GM20000 (cell line): ENCODE measurements at places on chromosomes 3 and 15.

DNA sequence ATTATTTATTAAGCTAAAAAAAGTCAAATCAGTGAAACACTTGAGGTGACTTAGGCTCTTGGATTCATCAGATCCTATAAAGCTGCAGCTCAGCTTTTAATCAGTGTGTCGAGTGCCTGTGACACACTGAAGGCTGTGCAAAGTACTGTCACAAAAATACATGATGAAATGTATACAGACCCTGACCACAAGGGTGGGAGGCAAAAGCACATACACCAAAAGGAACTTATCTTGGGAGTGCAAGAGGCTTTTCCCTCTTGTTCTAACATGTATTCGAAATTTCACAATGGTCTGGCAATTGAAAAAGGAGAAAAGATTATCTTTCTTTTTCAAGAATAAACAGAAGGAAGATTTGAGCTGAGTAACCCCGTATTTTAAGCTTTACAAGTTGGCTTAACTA lies 35.9 kb downstream of the VGLL4 start:
- no peak for DNase-seq

DNA sequence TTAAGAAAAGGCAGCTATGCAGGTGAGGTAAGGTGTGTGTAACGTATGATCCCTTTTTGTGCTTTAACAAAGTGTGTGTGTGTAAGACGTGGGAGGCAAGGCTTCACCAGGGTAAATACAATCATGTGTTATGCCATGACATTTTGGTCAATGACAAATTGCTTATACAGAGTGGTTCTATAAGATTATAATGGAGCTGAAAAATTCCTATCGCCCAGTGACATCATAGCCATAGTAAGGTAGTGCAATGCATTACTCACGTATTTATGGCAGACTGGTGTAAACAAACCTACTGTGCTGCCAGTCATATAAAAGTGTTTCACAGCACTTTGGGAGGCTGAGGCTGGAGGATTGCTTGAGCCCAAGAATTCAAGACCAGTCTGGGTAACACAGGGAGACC lies 60.2 kb upstream of the LCTL start:
- no peak for DNase-seq

- no peak for DNase-seq
Measured at GRCh38 chr15:101662203-101662602, 10.0 kb upstream of the TM2D3 start.

DNA sequence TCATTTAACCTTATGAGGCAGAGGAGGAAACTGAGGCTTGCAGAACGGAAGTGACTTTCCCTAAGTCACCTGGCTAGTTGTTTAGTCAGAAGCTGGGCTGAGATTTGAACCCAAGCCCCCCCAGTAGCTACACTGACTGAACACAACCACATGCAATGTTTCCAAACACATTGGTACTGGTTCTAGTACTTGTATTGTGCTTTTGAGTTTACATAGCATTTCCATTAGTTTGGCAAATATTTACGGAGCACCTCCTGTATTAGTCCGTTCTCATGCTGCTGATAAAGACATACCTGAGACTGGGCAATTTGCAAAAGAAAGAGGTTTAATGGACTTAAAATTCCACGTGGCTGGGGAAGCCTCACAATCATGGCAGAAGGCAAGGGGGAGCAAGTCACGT lies 56.3 kb upstream of the ITGA11 start:
- DNase-seq = no peak

DNA sequence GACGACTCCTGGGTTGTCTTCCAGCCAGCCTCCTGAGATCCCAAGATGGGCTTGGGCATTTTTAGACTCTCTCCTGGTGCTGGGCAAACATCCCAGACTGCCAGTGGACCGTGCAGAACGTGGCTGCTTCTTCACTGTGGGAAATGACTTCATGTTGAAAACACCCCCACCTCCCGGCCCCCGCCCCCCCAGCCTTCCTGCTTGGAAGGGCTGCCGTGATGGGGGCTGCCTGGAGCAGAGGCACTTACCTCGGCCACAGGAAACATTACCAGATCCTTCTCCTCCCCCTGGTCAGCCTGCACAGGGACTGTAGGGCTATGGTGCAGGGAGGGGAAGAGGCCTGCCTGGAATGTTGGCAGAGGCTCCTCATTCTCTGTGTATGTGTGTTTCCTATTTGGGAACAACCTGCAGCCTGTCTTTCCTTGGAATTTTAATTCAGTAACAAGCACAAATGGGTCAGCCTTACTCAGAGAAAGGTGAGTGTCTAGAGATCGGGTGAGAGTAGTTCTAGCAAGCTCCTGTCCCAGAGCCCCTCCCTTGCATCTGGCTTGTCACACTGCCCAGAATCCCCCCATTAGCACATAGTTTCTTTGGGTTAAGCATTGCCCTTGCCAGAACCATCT lies 90.8 kb downstream of the ANP32A start:
- no peak for DNase-seq

GRCh38 chr3:12907296-12907695 lies 65.9 kb upstream of the RPL32 start:
- no peak for DNase-seq

GRCh38 chr3:190077395-190078045 lies 43.2 kb downstream of the P3H2 start:
- no peak for DNase-seq

DNA sequence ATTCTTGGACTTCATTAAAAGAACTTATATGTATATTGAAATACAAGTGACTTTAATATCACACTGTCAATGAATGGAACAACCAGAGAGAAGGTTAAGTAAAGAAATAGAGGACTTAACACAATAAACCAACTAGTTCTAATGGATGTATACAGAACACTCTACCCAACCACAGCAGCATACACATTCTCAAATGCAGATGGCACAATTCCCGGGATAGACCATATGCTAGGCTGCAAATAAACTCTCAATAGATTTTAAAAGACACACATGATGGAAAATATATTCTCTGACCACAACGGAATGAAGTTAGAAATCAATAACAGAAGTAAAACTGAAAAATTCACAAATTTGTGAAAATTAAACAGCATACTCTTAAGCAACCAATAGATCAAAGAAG lies 214.3 kb upstream of the LINGO1 start:
- no peak for DNase-seq

DNA sequence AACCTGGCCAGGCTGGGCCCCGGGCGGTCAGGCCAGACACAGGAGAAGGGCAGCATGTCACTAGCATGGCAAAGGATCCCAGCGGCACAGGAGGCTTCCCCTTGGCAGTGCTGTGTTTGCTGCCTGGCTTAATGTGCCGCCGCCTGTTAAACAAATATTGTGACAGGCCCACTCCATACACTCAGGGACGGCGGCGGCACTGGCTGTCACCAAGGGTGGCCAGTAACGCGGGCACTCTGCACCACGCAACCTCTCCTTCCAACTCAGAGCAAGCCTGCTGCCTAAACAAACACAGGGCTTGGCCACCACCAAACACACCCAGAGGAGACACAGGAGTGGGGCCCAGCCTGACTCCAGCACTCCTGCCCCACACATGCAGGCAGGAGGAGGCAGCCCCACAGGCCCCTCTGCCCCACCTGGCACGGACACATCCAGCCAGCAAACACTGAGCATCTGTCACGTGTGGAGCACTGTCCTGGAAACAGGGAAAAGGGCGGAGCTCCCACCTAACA lies 48.0 kb downstream of the TPRA1 start:
- DNase-seq = no peak

DNA sequence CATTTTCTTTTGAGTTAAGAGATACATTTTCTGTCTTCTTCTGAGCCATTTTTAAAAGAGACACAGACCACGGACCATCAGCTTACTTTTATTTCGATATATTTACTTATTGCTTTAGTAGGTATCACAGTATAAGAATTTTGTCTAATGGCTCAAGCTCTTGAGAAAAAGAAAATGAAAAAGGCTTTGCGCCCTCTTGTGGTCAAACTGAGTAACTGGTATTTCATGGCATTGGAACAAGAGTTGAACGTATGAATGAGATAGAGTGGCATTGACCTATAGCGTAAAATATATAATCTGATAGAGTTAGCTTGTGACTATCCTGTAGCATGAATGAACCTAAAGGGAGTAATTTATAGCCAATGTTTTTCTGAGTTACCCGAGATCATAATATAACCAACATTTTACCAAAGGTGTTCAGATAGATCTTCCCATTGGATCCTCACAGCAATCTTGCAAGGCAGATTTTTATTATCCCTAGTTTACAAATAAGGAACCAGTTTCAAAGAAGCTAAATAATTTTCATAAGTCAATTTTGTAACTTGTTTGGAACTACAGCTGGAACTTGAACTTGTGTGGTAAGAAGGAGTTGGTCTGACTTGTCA lies 154.6 kb downstream of the POLR2M start:
- peak; percentile 47 for DNase-seq

GRCh38 chr15:49506341-49506740 lies 83.3 kb downstream of the FGF7 start:
- DNase-seq = no peak

DNA sequence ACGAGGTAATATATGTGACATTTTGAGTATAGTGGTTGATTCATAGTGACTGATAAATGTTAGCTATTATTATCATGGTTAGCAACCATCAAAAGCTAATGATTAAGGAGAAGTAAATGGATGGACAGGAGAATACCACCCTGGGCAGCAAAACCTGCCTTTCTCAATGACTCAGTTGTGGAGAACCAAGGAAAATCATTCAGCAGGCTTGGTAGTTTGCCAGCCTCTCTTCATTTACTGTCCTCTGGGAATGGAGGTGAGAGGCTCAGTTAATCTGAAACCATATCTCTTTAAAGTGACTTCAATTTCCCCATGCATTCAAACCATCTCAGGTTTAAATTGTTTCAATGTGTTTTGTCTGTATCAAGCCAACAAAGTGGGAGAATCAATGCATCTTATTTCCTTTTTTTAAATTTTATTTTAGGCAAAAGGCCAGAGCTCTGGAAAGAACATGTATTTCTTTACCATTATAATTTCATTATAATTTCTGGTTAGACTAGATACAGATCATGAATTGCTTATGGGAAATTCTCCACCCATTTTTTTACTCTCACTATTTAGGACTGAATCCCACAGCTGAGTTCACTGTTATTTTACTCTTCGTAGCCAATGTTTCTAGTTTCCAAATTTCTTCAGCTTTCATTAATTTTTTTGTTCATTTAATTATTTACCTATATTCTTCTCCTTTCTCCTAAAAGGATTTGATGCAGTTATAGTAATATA lies 2.7 kb downstream of the TM4SF18 start:
- no peak for DNase-seq

DNA sequence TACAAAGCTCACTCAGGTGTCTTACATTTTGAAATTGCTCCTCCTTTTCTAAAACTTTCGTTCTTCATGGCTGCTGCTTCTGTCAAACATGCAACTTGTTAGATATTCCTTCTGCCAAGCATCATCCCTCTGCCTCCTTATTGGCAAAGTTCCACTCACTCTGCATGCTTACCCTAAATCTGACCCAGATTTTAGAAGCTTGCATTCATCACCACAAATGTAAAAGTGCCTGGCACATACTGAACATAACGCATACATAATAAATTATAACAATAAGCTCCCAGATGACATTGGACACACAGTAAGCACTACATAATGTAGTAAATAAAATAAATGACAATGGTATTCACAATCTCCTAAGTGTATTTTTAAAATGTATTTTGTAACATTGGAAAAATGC lies 107.4 kb downstream of the LMLN start:
- DNase-seq = no peak

GRCh38 chr3:43400781-43401730 lies 114.7 kb downstream of the SNRK start:
- DNase-seq = no peak

DNA sequence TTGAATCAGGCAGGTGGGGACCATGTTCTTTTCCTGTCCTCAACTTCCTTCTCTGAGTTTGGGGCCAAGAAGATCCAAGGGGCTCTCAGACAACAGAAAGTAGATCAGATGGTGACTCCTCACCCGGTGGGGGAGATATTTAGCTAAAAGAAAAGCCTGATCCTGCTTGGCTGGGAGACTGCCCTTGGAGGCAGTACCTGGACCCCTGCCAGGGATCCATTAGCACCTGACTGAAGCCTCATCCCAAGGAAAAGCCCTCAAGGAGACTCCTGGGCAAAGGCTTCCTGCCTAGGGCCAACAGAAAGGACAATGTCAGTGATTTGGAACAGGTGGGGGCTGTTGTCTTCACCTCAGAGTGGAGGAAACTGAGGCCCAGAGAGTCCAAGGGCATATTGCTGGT lies 33.5 kb upstream of the HHATL start:
- DNase-seq = no peak
